ENCODE measurements at places on chromosomes 7 and 10.
A peak's percentile ranks its signal among the peaks of the same experiment; 100 is the strongest.

GRCh38 chr10:107915215-107915610 lies 750.7 kb upstream of the SORCS1 start:
- DNase-seq, result peak; percentile 67

DNA sequence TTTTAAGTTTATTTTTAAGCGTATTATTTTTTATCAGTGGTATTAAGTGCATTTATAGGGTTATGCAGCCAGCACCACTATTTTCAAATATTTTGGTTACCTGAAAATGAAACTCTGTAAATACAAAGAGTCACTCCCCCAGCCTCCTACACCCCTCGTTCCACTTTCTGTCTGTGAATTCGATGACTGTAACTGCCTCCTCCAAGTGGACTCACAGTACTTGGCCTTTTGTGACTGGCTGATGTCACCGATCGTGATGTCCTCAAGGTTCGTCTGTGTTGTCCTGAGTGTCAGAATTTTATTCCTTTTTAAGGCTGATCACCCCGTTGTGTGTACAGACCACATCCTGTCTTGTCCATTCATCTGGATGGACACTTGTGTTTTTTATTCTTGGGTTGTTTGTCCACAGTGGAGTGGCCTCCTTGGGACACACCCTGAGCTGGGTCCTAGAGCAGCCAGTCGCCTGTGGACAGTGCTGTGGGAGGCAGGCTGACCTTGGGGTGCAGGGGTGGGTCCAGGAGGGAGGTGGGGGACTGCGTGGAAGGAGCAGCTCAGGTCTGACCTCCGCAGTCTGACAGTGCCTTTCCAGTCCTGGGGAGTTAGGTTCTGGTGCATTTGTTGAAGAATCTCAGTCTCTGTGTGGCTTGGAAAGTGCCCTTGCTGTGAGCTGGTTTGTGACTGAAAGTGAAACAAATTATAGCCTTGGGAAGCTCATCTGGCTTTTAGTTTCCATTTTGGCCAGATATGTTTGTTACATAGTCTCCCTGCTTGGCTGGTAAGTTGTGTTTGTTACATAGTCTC lies 6.9 kb downstream of the MTG1 start:
- no peak for DNase-seq

DNA sequence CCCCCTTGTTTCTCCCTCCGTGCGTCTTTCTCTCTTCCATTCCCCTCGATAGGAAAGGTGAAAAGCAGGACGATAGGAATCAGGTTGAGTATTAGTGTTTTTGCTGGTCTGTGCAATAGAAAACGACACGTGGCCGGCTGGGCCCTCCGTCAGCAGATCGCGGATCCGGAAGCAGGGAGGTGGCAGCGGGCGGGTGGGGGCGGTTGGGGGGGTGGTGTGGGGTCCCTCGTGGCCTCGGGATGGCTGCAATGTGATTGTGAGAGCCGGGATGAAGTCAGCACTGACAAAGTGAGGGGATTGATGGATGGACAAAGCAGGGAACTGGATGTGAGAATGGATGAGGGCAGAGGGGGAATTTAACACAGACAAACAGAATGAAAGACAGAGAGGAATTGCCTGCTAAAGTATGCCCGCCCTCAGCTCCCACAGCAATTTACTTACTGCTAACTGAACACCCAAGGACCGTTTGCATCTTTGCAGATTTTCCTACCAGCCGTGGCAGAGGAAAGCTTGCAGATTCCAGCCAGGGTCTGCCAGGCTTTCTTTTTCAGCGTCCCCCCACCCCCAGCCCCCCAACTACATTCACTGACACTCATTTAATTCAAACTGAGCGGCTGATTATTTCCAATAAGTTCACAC lies 280.9 kb downstream of the LRMDA start:
- no peak for DNase-seq

GRCh38 chr10:109744020-109744419 lies 179.3 kb downstream of the XPNPEP1 start:
- DNase-seq, result no peak

DNA sequence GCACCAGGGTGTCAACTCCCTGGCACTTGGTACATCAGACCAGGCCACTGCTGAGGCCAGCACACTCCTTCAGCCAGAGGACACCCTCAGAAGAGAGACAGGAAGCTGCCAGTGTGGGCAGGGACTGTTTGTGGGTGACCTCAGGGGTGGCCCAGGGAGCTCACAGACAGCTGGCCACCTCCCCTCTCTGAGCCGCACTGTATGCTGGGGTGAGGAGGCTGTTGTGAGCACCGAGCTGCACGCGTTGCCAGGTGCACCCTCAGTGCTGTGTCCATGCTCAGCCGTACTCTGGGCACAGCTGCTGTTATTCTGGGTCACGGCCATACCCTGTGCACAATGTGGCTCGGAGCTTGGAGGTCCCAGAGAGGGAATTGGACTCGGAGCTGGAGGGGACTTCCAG lies 61.5 kb upstream of the NANOS1 start:
- no peak for DNase-seq

DNA sequence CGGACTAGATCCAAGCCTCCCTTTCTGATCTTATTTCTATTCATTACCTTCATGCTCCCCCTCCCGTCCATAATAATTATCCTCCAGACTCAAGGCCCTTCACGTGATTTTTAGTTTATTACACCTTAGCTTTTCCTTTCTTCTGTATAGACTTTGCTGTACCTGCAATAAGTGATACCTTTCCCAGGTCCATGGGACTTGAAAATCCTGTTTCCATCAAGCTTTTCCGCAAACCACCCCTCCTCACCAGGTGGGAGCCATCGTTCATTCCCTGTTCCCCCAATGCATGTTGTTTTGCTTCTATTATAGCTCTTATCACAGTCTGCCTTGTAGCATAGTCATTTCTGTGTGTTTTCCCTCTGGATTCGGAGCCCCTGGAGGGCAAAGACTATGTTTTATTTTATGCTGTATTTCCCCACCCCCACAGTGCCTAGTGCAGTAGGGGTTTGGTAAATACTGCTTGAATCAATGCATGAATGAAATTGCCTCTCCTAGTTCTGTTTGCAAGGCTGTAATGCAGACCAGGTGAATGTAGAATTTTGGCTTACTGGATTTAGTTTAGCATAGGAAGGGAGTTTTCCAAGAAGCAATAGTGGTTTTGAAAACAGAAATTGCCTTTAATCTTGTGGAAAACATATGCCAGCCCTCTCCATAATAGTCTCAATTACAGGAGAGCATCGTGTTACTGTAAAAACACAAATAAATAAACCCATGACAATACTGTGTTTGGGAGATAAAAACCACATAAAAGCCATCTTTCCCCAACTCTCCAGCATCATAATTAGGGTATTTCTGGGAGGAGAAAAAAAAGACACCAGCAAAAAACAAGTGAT lies 213.4 kb downstream of the AUTS2 start:
- DNase-seq, result no peak

DNA sequence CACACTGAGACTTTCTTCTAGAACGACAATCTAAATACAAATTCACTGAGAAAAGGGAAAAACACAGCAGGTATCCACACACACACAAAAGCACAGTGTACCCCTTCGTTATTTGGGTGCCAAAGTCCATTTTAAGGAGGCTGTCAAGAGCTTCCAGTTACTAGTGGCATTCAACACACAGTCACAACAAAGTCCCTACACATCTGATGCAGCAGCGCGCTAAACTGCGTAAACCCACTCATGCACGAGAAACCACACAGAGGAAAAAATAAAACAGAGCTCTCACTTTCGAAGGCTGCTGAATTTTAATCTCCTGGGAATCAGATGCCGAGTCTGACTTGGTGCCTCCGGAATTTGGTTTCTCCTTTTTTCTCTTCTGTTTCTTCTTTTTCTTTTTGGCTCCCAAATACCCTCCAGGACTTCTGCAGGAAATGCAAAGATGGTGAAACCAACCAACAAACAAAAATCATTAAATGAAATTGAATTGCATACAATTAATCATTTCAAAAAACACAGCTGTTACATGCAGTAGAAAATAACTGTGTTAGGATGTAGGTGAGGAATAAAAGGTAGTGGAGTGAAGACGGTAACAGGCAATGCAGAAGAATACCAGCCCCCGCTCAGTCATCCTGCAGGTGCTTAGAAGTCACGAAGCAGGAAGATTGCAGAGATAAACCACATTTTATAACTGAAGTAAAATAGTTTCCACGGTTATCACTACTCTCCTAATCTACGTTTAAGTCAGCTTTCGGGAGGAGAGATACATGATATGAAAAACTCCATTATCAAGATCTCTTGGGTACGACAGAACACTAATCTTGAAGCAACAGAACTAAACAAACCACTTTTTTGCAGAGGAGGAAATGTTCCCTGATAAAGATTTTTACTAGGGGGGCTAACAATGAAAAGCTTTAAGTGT lies 27.1 kb downstream of the NMT2 start:
- DNase-seq, result no peak

DNA sequence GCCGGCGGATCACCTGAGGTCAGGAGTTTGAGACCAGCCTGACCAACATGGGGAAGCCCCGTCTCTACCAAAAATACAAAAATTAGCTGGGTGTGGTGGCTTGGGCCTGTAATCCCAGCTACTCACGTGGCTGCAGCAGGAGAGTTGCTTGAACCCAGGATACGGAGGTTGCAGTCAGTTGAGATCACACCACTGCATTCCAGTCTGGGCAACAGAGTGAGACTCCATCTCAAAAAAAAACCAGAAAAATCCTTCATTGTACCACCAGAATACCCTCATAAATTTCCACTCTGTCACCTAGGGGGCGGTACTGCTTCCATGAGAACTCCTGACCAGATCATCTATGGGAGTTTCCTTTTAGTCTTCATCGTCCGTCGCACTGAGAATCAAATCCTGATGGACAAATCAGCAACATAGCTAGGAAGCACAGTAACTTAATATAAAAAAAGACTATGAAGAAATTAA lies 225.8 kb upstream of the KLF14 start:
- DNase-seq, result peak; percentile 73

GRCh38 chr10:132484922-132485321 lies 52.7 kb upstream of the INPP5A start:
- DNase-seq, result no peak

- DNase-seq, result no peak
These were observed 383.5 kb upstream of the VWC2 start for GRCh38 chr7:49389871-49390479.

- no peak for DNase-seq
These were observed 142.1 kb downstream of the CDK14 start for GRCh38 chr7:90738249-90738648.

DNA sequence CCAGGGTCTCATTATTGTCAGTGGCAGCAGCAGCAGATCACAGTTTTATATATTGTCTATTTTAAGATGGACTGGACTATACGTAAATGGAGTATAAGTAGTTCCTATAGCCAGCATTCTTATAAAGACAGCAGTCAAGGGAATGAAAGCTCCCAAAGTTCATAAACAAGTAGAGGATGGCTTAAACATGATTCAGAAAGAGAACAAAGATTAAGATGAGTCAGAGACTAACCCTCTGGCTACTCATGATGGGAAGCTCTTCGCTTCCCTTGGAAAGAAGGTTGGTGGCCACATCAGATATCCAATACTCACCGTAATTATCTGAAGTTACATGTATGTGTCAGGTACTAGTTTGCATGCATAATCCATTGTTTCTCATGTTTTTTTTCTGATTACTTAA lies 277.0 kb downstream of the INHBA start:
- no peak for DNase-seq

DNA sequence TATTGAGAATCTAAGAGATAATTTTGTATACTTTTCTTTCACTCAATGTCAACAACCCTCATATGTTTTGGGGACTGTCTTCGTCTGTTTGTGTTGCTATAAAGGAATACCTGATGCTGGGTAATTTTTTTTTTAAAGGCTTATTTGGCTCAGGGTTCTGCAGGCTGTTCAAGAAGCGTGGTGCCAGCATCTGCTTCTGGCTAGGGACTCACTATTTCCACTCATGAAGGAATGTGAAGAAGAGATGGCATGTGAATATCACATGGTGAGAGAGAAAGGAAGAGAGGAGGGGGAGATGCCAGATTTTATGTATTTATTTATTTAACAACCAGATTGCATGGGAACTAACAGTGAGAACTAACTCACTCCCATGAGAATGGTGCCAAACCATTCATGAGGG lies 827.4 kb upstream of the PHF14 start:
- DNase-seq, result no peak

DNA sequence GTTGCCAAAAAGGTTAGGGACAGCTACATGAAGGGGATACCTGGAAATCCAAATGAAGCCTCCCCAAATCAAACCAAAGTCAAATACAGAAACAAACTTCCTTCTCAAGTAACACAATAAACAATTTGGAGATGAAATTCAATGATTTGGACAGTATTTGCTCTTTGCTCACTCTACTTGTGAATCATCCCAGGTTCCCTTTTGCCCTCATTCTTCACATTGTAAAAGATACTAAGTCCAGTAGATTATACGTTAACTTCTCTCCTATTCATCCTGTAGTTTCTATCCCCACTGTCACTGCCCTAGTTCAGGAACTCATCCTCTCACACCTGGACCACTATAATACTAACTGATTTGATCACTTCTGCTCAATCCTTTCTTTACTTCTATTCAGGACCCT lies 28.3 kb downstream of the FZD1 start:
- DNase-seq, result no peak

- DNase-seq, result no peak
These were observed 7.6 kb downstream of the GPNMB start for GRCh38 chr7:23254051-23254681.

DNA sequence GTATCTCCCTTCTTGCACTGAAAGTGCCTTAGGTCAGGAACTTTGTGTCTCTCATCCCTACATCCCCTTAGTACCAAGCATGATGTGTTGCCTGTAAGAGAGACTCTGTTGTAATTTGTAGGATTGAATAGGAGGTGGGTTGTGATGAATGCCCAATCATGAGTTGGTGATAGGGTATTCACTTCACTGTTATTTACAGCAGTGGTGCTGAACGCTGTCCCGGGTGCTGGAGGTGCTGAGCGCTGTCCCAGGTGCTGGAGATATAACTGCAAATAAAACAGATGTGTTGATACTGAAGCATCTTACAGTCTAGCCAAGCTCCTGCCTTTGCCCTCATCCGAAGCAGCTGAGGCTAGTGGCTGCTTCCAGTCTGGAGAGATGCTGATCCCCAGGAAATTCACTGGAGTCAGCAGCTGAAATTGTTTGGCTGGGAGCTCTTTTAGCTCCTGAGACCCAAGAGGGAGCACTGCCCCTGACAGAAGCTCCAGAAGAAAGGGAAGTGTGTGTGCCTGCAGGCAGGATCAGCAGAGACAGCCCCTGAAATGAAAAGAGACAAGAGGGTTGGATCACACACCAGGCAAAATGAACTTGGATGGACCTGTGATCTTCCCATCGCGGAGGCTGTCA lies 183.4 kb downstream of the SORCS3 start:
- DNase-seq, result no peak

Data from fibroblast of the conjunctiva (primary cell).